Renal pelvis (tissue), 12 donors: ENCODE measurements at places on chromosomes 4 and X.

DNA sequence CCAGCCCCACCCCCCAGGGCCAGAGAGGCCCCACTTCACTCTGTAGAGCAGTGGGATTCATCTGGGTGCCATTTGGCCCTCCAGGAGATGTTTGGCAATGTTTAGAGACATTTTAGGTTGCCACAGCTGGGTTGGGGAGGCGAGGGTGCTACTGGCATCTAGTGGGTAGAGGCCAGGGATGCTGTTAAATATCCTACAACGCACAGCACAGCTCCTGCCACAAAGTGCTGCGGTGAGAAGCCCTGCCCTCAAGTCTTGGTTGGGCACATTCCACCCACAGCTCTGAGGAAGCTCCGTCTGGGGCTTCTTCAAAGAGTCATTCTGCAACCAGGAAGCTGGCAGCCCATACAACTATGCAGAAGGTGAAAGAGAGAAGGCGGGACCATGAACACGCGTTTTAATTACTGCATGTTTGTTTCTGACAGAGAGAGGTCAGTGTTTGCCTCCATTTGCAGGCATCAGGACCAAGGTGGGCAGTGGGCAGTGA lies 48.1 kb upstream of the FAM9C start:
- no peak for DNase-seq

DNA sequence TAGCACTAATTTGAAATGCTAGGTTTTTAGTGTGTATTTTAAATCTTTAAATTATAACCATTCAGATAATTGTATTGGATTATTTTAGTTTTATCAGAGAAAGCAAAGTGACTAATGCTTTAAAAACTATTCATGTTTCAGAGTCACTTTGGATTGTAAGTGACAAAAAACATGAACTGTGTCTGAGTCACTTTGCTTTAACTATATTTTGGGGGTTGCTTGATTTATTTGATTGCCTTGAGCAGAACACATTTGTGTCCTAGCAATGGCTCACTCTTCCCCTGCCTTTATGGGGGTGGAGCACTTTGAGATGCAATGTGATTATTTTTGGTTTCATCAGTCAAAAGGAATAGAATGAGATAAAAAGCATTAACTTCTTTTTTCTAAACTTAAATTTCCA lies 188.4 kb upstream of the ARX start:
- no peak for DNase-seq

- DNase-seq = peak; percentile 58
Observed at GRCh38 chr4:52868133-52868532, 6.0 kb downstream of the RASL11B start.

- no peak for DNase-seq
Observed at GRCh38 chr4:73440653-73441052, 4.6 kb downstream of the AFP start.

GRCh38 chrX:3465017-3465416 lies 118.6 kb upstream of the MXRA5 start:
- no peak for DNase-seq

DNA sequence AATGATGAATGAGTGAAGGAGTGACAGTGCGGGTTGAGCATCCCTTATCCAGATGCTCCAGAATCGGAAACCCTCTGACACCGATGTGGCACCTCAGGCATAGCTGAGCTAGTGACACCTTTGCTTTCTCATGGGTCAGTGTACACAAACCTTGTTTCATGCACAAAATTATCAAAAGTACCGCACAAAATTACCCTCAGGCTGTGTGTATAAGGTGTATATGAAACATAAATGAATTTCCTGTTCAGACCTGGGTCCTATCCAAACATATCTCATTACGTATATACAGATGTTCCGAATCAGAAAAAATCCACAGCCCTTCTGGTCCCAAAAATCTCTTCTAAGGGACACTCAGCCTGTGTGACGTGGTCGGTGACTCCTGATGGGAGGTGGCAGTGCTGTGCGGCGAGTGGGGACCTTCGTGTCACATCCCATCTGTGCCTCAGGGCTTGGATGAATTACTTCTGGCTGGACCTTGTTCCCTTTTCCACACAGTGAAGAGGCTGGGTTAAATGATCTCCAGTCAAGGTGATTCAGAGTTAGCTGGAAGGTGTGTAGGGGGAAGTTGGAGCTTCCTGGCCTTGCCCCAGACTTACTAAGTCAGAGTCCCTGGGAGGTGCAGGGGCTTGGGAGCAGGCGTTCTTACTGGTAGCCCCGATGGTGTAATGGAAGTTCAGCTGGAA lies 18.8 kb downstream of the RGS12 start:
- DNase-seq = no peak

GRCh38 chrX:16524316-16524715 lies 125.6 kb upstream of the S100G start:
- no peak for DNase-seq
